ENCODE measurements at places on chromosomes 4 and X.
A peak's percentile ranks its signal among the peaks of the same experiment; 100 is the strongest.

GRCh38 chr4:2009651-2010233 lies 968 bp upstream of the NELFA start:
- DNase-seq: peak; percentile 7

GRCh38 chr4:79298027-79298426 lies 27.8 kb downstream of the NAA11 start:
- DNase-seq: no peak

GRCh38 chr4:78951862-78952472 lies 12.7 kb upstream of the PAQR3 start:
- DNase-seq: no peak

GRCh38 chr4:7823416-7823824 lies 116.2 kb downstream of the AFAP1 start:
- DNase-seq: no peak

DNA sequence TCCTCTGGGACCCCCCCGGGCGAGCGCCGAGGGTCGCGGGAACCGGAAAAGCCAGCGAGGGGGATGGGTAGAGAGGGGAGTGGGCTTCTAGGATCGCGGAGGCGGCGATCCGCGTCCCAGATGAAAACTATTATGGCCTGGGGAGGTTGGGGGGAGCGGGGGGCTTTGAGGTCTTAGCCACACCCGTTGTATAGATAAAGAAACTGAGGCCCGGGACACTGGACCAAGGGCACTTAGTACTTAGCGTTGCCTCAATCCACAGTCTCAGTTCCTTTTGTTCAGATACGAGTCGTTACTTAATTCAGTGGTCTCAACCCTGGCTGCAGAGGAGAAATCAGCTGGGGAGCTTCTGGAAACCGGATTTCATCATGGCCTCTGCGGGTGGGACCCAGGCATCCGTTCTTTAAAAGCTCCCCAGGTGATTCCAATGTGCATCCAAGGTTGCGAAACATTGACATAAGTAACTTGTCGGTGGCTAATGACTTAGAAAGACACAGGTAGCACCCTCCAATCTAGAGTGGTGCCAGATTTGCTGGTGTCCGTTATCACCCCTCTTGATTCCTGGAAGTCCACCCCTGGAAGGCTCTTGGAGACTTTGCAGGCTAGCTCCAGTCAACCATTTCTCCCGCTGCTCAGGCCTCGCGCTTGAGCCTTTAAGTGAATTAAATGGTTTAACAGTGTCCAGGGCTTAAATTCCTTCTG lies 90.7 kb downstream of the GEMIN8 start:
- DNase-seq: no peak

GRCh38 chr4:24850674-24851073 lies 55.3 kb downstream of the SOD3 start:
- DNase-seq: no peak

DNA sequence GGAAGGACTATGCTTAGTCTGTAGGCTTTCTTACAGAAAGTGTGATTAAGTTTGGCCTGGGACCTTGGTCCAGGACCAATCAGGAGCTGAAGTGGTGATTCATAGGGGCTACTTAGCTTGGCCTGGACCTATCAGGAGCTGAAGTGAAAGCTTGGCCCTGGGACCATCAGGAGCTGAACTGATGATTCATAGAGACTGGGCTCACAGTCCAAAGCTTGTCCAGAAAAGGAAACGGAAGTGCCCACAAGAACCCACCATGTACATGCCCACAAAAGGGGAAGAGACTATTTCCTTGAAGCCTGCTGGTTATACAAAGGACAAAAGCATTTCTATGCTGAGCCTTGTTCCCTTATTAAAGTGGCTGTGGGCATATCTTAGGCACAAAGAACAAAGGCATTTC lies 12.6 kb downstream of the TENT5D start:
- DNase-seq: no peak

DNA sequence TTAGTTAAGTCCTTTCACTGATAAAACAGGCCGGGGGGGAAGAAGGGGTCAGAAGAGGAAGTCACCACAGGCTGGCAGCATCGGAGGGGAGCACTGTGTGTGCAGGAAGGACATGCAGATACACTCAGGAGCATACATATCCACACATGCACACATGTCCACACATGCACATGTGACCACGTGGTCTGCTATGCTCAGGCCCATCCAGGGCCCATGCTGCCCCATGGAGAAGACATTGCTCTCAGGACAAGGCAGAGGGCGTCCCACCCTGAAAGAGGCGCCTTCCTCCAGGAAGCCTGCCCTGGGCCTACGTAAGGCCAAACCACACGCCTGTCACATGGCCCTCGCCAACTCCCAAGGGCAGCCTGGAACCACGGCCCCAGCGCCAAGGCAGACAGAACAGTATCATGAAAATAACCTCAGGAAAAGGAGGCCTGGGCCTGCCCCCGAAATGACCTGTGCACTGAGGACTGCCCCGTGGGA lies 15.8 kb downstream of the WDR1 start:
- no peak for DNase-seq

- no peak for DNase-seq
These were observed 4.4 kb upstream of the HPGD start for GRCh38 chr4:174526731-174527130.

DNA sequence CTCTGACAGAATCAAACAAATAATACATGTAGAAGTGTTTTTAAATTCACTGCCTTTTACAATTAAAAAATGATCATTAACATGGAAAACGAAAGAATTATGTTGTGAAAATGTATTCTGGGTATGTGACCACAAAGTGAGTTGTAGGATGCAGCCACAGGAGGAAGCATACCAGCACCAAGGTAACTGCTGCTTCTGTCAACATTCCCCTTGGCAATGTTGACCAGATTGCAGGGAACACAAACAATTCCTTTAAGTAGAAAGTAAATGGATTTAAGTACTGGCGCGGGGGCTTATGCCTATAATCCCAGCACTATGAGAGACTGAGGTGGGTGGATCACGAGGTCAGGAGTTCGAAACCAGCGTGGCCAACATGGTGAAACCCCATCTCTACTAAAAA lies 1877.9 kb upstream of the PCDH7 start:
- DNase-seq: no peak

DNA sequence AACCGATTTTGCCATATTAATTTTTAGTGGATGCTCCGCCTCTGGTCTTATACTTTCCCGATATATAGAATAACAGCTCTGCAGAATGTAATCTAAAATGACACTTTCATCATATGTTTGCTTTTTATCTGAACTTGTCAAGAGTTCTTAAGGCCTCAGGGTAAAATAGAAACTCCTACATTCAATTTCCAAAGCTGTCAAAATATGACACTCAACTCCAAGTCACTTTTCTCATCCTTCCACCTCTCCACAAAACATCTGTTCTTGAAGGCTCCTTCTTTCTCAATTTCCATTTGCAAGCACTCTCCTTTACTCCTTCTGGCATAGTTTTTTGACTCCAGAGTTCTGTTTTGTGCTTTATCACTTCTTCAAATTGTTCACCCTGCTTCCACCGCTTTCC lies 242.2 kb downstream of the PDGFC start:
- no peak for DNase-seq

DNA sequence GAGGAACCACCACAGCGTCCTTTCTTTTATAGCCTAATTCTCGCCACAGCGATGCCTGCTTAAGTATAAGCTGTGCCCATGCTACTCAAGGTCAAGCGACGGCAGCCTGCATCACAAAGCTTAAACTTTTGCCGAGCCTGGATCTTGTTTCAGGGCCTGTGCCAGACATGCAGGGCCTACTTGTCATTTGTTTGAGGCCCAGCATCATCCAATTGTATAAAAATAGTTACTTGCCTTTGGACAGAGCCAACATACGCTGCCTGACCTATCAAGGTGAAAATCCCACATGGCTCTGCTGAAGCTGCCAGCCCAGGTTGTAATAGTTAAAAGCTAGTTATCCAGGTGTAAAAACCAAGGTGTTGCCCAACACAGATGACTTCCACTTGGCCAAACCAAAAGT lies 107.1 kb downstream of the TMEM131L start:
- no peak for DNase-seq

- no peak for DNase-seq
These were observed 14.4 kb downstream of the VGLL1 start for GRCh38 chrX:136546371-136546781.

- no peak for DNase-seq
These were observed 28.1 kb upstream of the LANCL3 start for GRCh38 chrX:37543324-37543723.

- DNase-seq: no peak
These were observed 23.8 kb downstream of the SOWAHB start for GRCh38 chr4:76874176-76874575.

- DNase-seq: no peak
These were observed 43.1 kb downstream of the CXXC4 start for GRCh38 chr4:104451573-104451972.

- peak; percentile 82 for DNase-seq
These were observed 223.4 kb downstream of the BCOR start for GRCh38 chrX:39874202-39874816.

DNA sequence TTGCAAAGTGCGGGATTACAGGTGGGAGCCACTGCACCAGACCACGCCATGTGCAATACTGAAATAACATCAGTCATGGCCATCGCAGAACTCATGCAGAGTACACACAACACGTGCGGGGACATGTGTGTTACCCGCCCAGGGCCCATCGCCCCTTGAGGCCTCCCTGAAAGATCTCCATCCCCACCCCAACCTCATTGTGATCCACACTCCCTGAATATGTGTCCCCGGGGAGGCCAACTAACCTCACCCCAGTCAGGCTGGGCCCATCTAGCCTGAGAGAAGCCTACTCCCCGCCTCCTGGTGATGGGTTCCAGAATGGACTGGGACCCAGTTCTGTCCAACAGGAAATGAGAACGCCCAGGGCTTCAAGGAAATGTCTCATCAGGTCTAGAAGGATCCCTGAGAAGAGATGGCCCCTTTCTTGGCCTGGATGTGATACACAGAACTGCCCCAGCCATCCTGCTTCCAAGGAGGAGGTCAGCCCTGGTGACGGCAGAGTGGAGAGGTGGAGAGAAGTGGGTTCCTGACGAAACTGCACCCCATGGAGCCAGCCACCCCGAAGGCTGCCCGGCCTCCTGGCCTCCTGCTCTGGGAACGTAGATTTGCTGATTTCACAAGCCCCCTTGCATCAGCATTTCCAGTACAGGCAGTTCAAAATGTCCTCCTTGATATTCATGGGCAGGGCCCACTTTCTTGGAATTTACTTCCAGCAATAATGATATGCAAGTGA lies 22.5 kb upstream of the CLDN24 start:
- no peak for DNase-seq

- no peak for DNase-seq
These were observed 47.0 kb upstream of the SPRY1 start for GRCh38 chr4:123349421-123350190.

Measured in GM12864 (cell line).